HTR-8/SVneo (cell line): ENCODE measurements at places on chromosomes 12 and 14.
A peak's percentile ranks its signal among the peaks of the same experiment; 100 is the strongest.

GRCh38 chr12:52523824-52524223, 3.6 kb upstream of the KRT5 start:
- DNase-seq: no peak

GRCh38 chr12:58915634-58916033, 4.7 kb downstream of the LRIG3 start:
- DNase-seq: no peak

- no peak for DNase-seq
Measured at GRCh38 chr12:74598819-74599218, 61.2 kb downstream of the ATXN7L3B start.

DNA sequence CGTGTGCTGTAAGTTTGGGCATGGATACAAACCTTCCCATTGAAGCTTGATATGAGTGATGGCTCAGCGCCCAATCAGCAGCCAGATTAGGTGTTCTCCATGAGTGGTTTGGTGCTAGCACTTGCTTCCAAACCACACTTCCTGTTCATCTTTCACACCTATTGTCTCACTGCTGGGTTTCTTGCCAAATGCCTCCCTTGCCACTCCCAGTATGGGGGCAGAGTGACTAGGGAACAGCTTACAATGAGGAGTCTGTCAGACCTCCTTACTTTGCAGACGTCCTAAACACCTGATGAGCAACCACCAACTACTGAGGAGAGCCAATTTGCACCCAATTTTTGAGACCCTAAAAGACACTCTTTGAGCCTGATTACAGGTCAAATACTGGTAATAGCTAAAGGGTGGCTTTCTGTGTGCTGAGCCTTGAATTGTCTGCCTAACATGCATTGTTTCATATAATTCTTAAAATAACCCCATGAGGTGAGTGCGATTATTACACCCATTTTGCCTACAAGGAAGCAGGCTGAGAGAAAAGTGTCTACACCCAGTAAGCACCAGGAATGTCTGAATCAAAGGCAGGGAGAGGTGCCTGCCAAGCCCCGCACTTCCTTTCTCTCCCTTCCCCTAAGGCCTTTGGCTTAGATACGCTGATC, 48.4 kb upstream of the FOS start:
- peak; percentile 61 for DNase-seq

- no peak for DNase-seq
Measured at GRCh38 chr14:65234752-65235361, 132.5 kb upstream of the MAX start.

GRCh38 chr14:71202881-71203280, 295.6 kb downstream of the PCNX1 start:
- DNase-seq: peak; percentile 50

- DNase-seq: no peak
Measured at GRCh38 chr12:9634969-9635754, 27.4 kb upstream of the KLRB1 start.

GRCh38 chr12:104952816-104953215, 5.3 kb downstream of the SLC41A2 start:
- DNase-seq: no peak

DNA sequence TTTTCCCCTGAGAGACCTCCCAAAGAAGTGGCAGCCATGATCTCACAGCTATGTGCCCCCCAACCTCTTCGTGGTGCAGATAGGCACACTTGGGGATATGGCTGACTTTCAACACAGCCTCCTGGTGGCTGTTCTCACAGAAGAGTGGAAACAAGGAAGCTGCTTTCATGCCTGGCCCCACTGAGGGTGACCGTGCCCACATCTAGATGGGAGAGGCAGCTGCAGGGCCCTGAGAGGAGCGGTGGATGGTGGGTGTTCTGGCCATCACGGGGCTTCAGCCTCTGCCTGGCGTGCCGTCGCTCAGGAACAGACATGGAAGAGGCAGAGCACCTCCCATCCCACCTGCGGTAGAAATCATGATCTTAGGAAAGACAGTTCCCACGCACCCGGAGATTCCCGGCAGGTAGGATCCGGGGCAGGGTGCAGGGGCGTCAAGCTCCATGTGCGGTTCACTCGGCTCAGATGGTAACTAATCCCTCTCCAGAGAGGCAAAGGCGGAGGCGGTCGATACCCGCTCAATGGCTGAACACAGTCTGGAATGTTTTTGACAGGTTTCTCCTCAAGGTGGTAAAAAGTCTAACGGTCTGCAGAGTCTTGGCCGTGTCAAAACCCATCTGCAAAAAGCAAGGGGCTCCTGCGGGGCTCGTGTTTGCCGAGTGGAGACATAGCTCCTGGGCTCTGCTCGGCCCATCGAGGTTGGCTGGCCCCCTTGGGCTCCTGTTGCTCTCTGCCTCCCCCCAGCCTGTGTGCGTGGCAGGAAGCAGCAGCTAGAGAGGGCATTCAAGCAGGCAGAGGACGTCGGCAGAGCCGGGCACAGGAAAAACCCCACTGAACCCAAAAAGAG, 225.2 kb upstream of the RTL1 start:
- DNase-seq: no peak

- no peak for DNase-seq
Measured at GRCh38 chr12:124597041-124597440, 29.6 kb upstream of the NCOR2 start.
